ENCODE measurements at places on chromosomes 4 and X.

DNA sequence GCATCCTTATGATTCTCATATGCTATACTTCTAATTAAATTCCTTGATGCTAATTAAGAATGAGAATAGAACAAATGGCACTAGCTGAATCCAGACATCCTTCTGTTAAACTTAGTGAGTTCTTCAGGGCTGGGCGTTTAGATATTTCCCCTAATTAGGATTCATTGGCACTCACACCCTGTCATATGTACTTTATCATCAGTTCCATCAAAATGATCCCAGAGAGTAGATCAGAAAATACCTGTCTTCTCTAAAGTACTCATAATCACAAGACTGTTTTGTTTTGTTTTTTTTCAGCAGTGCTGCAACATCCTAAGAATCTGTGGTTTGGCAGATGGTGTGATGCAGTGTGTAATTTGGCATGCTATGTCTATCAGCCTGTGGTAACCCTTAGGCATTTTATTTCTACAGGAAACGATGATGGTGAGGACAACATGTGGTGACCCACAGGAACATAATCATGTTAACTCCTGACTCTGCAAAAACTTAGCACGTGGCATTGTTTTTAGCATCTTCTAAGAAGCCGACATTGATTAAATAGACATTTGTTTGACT lies 2528.4 kb downstream of the ARAP2 start:
- DNase-seq = peak; percentile 53

GRCh38 chr4:110869114-110869513 lies 246.2 kb upstream of the PITX2 start:
- DNase-seq = peak; percentile 61

GRCh38 chr4:106985830-106986229 lies 50.3 kb downstream of the DKK2 start:
- no peak for DNase-seq

- DNase-seq = no peak
Observed at GRCh38 chr4:130154901-130155300, 1058.9 kb downstream of the C4orf33 start.
